Neural progenitor cell (in vitro differentiated cells): ENCODE measurements at places on chromosomes 7 and 10. TPM values are rescaled to one million over a fixed set of nuclear protein-coding genes. Genes with fewer than 3 reads are reported as not detected.

The FAM20C gene
- total RNA-seq: 3.8 and 4.7 TPM in 2 replicates

The SEMA3D gene
- total RNA-seq: 0.99 TPM in 2 replicates

GRCh38 chr10:87722716-87723115 is 63.0 kb downstream of the PAPSS2 start:
- DNase-seq: no peak

DNA sequence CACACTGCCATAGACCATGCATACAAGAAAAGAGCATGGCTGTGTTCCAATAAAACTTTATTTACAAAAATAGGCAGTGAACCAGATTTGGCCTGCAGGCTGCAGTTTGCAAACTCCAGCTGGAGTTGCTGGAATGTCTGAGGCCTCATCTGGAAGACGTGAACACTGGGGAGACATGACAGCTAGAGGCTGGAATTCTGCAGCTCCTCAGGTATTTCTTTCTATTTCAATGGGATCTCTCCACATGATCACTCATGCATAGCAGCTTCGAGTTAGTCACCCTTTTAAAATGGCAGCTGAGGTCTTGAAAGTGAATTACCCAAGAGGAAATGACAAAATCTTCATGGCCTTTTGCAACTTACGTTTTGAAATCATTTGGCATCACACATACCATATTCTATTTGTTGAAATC is 52.6 kb upstream of the BET1 start:
- DNase-seq: peak; percentile 43

DNA sequence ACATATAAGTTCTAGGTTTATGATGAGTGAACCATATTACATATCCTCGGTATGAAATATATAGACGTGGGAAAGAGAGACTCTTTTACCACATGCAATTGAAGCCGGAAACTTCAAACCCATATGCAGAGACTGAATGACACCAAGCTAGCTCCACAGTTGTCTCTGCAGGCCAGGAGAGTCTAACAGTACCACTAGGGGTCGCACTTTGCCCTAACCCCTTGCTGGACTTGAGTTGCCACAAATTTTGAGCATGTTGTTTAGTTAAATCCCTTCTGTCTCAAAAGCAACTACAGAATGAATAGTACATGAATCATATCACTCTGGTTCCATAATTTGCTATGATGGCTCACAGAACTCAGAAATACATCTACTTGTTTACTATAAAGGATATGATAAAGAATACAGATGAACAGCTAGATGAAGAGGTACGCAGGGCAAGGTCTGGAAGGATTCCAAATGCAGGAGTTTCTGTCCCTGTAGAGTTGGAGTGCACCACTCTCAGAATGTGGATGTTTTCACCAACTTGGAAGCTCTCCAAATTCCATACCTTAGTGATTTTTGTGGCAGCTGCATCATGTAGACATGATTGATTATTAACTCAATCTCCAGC is 112.4 kb upstream of the YAE1 start:
- peak; percentile 79 for DNase-seq

DNA sequence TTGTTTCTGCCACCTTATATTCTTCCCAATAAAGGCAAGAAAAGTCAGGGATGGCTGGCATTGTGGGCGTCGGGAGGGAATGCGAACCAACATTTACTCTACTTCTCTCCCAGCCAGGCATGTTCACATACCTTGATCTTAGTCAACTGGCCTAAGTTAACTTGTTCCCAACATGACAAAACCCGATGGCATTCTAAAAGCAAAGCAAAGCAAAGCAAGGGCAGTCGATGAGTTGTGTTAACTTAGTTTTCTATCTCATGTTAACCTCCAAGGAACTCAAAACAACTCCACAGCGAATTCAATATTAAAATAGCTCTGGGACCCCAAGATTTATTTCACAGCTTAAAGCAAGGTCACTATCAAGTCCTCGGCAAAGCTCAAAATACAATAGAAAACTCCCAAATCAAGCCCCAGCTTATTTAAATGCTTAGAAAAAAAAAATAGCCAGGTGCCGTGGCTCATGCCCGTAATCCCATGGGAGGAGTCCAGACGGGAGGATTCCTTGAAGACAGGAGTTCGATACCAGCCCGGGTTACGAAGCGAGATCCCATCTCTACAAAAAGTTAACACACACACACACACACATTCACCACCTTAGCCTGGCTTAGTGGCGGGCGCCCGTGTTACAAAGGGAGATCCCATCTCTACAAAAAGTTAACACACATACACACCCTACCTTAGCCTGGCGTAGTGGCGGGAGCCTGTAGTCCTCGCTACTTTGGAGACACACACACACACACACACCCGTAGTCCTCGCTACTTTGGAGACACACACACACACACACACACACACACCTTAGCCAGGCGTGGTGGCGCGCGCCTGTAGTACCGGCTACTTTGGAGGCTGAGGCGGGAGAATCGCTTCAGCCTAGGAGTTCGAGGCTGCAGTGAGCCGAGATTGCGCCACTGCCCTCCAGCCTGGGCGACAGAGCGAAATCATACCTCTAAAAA is 901 bp upstream of the CCNY start:
- peak; percentile 42 for DNase-seq

GRCh38 chr10:32489901-32490300 is 44.0 kb downstream of the CCDC7 start:
- no peak for DNase-seq
